Bronchus fibroblast of lung (primary cell): ENCODE measurements at places on chromosomes 7 and 10. TPM values are rescaled to one million over a fixed set of nuclear protein-coding genes. Genes with fewer than 3 reads are reported as not detected.

Gene HDAC9
- 1.3 and 2.5 TPM in 2 replicates for total RNA-seq

Gene NEUROD6
- not detected in 2 replicates for total RNA-seq

Gene ZNF316
- 6.4 and 7.6 TPM in 2 replicates for total RNA-seq

Gene PRKG1
- total RNA-seq, result 4.0 and 8.2 TPM in 2 replicates

Gene CALCR
- not detected in 2 replicates for total RNA-seq

Gene GJD4
- not detected in 2 replicates for total RNA-seq

Gene VSIR
- total RNA-seq, result 9.1 and 10.9 TPM in 2 replicates

Gene CLDN4
- 1.2 and 1.7 TPM in 2 replicates for total RNA-seq

Gene EPHA1
- 0.15 and 0.17 TPM in 2 replicates for total RNA-seq

Gene HTRA1
- total RNA-seq, result 57.0 and 62.6 TPM in 2 replicates

Gene GPR146
- total RNA-seq, result 0.15 TPM in 1 of 2 replicates, not detected in the other

Gene HELLS
- 15.9 and 28.6 TPM in 2 replicates for total RNA-seq

Gene SMKR1
- 0.17 TPM in 1 of 2 replicates, not detected in the other for total RNA-seq

Gene EN2
- not detected in 2 replicates for total RNA-seq

Gene ZNF746
- 14.1 and 16.0 TPM in 2 replicates for total RNA-seq

Gene HTR5A
- total RNA-seq, result not detected in 2 replicates
